Fibroblast of lung (primary cell): ENCODE measurements at places on chromosomes 1 and 21. TPM values are rescaled to one million over a fixed set of nuclear protein-coding genes. Genes with fewer than 3 reads are reported as not detected.

The MYOG gene
- not detected in 2 replicates for total RNA-seq

The CHAF1B gene
- total RNA-seq, result 0.99 and 1.0 TPM in 2 replicates

The LRRC38 gene
- not detected in 2 replicates for total RNA-seq

The PADI4 gene
- not detected in 2 replicates for total RNA-seq

The KANK4 gene
- total RNA-seq, result not detected in 2 replicates

The GRIK3 gene
- total RNA-seq, result not detected in 2 replicates

The KIRREL1 gene
- total RNA-seq, result 83.0 and 123 TPM in 2 replicates

The SYT14 gene
- total RNA-seq, result 0.26 and 0.99 TPM in 2 replicates

The ACKR1 gene
- not detected in 2 replicates for total RNA-seq

The UBXN10 gene
- 0.33 and 0.77 TPM in 2 replicates for total RNA-seq

The HES4 gene
- 1.5 and 2.0 TPM in 2 replicates for total RNA-seq

The RHBDL2 gene
- 0.26 and 1.5 TPM in 2 replicates for total RNA-seq

The ST6GALNAC3 gene
- total RNA-seq, result 0.51 and 0.66 TPM in 2 replicates
